ENCODE measurements at places on chromosomes 1 and 21.

DNA sequence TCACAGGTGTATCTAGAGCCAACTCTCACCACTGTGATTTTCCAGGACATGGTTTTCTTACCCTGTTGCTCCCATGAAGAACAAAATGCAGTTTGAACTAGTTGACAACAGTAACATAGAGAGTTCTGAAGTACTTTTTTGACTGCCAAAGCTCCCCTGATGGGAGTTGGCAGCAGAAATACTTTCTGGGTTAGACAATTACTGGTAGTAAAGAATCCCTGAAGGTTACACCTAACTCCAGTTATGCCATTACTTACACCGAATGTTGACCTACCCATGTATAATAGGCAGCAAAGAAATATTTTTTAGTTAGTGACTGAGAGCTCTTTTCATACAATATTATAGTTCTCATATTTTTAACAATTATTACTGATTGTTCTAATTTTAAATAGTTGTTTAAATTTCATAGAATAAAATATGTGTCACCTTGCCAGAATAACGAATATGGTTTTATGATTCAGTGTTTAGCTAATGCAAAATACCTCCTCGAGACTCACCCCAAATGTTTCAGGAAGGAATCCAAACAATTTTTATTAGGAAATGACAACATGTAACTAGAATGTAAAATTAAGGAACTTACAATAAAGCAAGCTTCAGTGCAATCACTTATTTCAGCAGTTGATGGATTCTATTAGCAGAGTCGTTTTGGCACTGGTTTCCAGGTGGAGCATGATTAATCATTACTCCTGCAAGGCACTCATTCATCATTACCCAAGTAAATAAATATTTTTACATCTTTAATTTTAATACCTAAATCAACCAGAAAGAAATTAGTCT is 237.6 kb downstream of the MRPL39 start:
- DNase-seq, result no peak

GRCh38 chr1:231808990-231809389 is 182.4 kb downstream of the DISC1 start:
- no peak for DNase-seq

GRCh38 chr1:33633019-33633801 is 160.8 kb downstream of the ZSCAN20 start:
- peak; percentile 83 for DNase-seq

DNA sequence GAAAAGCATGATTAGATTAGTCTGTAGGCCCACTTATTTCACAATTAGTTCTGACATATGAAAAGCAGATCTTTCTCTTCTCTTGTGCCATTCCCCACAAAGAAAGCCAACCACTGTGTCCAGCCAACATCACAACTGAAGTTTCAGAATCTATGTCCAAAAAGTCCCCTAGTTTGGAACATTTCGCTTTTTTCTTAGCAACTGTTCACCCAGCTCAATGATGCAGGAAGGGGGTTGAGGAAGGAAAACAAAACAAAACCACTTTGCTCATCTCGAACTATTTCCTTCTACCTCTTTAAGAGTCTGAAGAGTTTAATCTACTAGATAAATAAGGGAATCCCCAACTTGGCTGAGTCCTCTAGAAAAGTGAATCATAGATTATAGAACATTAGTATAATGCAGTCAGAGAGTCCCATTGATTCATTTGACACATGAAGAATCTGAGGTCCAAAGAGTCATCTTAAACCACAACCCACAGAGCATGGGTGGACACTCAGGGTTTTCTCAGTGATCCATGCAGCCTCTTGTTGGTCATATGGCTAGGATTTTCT is 159.3 kb upstream of the SGIP1 start:
- no peak for DNase-seq

- no peak for DNase-seq
Measured at GRCh38 chr1:230744382-230744781, 2.8 kb upstream of the CAPN9 start.
